Mesothelial cell of epicardium (in vitro differentiated cells): ENCODE measurements at places on chromosomes 6 and 20. TPM values are rescaled to one million over a fixed set of nuclear protein-coding genes. Genes with fewer than 3 reads are reported as not detected.

- DNase-seq = no peak
These were observed 377.9 kb downstream of the SYNE1 start for GRCh38 chr6:152259234-152259633.

GRCh38 chr6:34108176-34108575, 37.7 kb downstream of the GRM4 start:
- no peak for DNase-seq

DNA sequence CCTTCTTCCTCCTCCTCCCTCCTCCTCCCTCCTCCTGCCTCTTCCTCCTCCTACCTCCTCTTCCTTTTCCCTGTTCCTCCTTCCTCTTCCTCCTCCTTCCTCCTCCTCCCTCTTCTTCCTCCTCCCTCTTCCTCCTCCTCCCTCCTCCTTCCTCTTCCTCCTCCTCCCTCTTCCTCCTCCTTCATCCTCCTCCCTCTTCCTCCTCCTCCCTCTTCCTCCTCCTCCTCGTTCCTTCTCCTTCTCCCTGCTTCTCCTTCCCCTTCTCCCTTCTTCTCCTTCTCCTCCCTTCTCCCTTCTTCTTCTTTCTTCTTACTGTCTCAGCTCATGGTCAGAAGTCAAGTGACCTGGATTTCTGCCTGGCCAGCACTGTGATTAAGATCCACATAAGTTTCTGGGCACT, 7.7 kb downstream of the MAS1 start:
- no peak for DNase-seq

GRCh38 chr6:143014764-143015163, 45.9 kb upstream of the AIG1 start:
- no peak for DNase-seq

DNA sequence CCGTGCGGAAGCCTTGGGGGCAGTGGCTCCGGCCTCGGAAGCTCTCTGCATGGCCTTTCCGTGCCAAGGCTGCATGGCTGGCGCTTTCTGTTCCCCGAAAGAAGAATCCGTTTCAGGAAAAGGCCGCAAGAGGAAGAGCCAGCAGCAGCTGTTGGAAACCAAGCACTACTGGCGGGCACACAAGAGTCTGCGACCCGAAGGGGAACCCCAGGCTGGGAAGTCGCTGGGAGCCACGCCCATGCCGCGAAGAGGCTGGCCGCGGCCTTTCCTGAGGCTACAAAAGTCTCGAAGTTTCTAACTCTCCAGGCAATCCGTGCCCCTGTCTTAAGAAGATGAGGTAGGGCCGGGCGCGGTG, at the start of gene CGAS:
Gene CGAS (minus strand): TSS at position 191 of the 355 bp plus-strand sequence. CDS start 116 bp downstream, at position 75.
- no peak for DNase-seq

DNA sequence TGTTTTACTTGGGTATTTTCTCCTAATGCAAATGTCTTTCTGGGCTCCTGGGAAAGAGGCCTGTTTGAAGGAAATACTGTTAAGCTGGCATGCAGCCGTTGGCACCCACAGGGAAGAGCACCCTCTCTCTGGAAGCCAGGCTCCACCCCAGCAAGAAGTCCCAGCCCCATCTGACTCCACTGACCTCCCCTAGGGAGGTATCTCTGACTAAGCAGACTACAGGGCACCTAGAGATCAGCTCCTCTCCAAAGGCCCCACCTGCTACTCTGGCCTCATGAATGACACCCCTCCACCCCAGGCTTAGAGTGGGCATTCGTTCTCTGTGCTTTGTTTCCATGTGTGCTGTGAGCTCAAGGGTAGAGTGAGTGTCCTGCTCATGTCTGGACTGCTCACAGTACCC, 6.4 kb upstream of the MDGA1 start:
- DNase-seq = no peak

DNA sequence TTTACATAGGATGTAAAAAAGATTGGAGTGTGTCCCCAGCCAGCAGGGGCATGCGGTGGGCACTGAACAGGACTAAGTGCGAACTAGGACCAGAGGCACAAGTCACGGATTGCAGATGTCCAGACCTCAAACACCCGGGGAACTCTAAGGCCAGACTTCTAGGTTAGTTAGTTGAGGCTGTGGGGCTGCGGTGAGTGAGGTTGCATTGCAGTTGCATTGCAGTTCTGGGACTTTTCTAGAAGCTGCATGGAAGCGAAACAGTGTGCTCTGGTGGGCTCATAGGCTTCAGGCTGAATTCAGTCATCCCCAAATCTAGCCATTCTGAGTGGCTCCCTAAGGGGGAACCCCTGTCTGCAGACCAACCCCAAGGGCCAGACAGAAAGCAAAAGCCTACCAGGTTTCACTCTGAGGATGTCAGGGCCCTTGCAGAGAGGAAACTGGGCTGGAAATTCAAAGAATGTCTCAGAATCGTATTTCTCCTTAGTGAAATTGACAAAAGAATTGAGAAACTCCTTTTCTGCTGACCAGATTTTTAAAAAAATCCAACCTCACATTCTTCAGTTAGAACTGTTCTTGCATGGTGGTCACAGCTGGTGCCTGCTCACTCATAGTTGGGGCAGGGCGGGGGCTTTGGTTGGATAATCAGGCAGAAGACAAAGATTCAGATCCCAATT, 182.8 kb downstream of the ZDHHC14 start:
- no peak for DNase-seq

DNA sequence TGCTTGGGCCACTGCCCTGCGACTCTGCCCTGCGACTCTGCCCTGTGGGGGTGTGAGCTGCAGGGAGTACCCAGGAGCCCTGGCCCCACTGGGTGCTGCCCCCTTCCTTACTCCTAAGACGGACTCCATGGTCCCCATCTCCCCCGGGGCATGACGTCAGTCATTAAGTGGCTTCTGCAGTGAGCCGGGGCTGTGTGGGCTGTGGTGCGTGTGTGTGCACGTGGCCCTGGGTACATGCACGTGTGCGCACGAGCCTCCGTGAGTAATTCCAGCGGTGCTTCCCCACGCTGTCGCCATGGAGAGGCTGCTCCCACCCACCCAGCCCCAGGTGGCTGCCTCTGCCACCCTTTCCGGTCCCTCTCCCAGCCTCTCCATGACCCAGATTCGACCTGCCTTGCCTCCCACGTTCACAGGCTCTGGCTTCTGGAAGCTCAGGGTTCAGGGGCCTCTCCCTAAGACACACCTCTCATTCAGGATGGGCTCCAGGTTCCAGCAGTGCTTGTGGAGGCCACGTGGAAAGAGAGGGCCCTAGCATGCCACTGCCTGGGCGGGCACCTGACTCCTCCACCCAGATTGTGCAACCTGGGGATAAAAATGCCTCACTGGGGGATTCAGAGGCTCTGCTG, 88.3 kb downstream of the DLGAP4 start:
- no peak for DNase-seq

- peak; percentile 55 for DNase-seq
These were observed 14.2 kb downstream of the FIG4 start for GRCh38 chr6:109705258-109705657.

DNA sequence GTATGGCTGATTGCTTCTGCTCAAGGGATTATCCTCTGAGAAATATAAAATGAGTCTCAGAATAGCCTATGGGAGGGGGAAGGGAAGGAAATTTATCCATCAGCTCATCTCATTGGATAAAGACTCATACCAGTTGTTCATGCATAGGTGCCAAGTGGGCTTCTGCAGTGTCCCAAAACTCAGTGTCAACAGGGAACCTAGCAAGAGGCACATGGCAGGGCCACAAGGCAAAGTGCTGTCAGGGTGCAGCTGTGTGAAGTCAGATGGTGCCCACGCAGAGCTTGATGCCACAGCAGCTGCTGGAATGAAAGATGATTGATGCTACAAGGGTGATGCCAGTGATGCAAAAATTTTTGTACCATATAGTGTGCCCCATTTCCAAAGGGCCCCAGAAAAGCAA, 3.2 kb upstream of the CHD6 start:
- DNase-seq = no peak

GRCh38 chr20:63651942-63652191, 1.4 kb downstream of the STMN3 start:
- no peak for DNase-seq

DNA sequence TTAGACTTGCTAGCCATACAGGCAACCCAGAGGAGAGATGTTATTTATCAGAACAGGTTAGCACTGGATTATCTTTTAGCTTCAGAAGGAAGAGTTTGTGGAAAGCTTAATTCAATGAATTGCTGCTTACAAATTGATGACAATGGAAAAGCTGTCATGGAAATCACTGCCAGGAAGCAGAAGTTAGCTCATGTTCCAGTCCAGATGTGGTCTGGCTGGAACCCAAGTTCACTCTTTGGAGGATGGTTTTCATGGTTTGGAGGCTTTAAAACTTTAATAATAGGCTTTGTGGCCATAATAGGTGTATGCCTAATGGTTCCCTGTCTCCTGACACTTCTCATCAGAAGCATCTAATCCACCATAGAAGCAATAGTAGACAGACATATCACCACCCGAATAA, 699.0 kb downstream of the PHF3 start:
- no peak for DNase-seq

DNA sequence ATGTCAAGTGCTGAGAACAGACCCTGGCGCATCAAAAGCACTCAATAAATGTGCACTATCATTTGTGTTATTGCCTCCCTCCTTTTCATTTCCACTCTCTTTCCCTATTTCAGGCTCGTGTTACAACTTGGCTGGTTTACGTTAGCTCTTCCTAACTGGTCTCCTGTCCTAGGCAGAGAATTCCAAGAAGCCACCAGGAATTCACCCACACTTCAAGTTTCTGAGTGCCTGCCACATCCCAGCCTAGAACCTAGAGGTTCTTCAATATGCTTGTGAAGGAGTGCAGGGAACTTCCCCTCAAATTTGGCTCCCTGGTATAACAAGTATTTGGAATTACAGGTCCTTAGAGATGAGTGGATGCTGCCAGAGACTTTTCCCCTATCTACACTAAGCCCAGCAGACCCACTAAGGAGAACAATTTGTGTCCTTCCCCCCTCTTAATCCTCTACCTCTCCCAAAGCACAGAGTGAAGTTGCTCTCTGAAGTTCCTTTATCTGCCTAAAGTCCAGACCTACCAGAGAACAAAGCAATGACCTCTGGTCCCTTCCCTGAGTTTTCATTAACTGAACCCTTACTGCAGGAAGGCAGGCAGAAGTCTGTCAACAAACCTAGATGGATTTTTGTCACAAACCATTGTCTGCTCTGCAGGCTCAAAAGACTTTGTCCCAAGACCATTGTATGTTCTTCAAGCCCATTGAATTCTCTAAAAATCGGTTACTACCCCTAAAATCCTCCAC, 201.6 kb upstream of the JARID2 start:
- DNase-seq = no peak

GRCh38 chr6:122401104-122401503, 1.7 kb downstream of the HSF2 start:
- no peak for DNase-seq

- DNase-seq = no peak
These were observed 91.9 kb downstream of the TCP11 start for GRCh38 chr6:35049156-35049735.

- peak; percentile 43 for DNase-seq
These were observed at the start of gene XKR7 for GRCh38 chr20:31967830-31968249. XKR7 (plus strand) TSS chr20:31968151; CDS start chr20:31968176, 25 bp downstream.

- DNase-seq = no peak
These were observed 6.1 kb downstream of the MDFI start for GRCh38 chr6:41644297-41644879.

- DNase-seq = no peak
These were observed 35.8 kb upstream of the SHLD1 start for GRCh38 chr20:5714261-5715041.

- no peak for DNase-seq
These were observed 40.2 kb downstream of the FOXP4 start for GRCh38 chr6:41586252-41587007.

Gene BPIFB4
- total RNA-seq = not detected in 3 replicates

Gene NKX2-4
- not detected in 3 replicates for total RNA-seq

Gene IMPG1
- total RNA-seq = not detected in 3 replicates

Gene NOTCH4
- 2.3 to 2.6 TPM (median 2.5 TPM) in 3 replicates for total RNA-seq

Gene HNF4A
- total RNA-seq = 0.09 to 0.20 TPM (median 0.13 TPM) in 3 replicates

Gene RAMACL
- total RNA-seq = 0.69 to 1.00 TPM (median 0.79 TPM) in 3 replicates

Gene OR2J2
- total RNA-seq = not detected in 3 replicates
